ENCODE measurements at places on chromosomes 2 and 18.

- no peak for DNase-seq
Measured at GRCh38 chr2:214575465-214575864, 164.6 kb downstream of the VWC2L start.

- peak; percentile 21 for DNase-seq
Measured at GRCh38 chr2:224847961-224848850, 132.0 kb upstream of the CCDC195 start.

DNA sequence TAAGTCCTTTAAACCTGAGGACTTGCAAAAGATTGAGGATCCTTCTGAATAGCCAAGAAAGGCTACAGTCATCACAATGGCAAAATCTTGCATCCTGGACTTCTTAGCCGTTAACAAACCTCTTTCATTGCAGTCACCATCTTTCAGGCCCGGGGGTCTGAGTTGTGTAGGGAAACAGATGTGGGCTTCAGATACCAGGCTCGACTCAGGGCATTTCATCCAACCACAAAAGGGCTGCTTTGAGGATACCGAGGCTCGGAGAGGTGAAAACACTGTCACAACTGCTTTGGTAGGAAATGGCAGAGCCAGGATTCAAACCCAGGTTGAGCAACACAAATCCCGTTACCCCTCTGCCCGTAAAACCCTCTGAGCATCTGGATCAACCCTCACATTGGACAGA lies 147.4 kb downstream of the TFCP2L1 start:
- DNase-seq, result no peak

GRCh38 chr2:179274749-179275148 lies 10.1 kb upstream of the SESTD1 start:
- no peak for DNase-seq

DNA sequence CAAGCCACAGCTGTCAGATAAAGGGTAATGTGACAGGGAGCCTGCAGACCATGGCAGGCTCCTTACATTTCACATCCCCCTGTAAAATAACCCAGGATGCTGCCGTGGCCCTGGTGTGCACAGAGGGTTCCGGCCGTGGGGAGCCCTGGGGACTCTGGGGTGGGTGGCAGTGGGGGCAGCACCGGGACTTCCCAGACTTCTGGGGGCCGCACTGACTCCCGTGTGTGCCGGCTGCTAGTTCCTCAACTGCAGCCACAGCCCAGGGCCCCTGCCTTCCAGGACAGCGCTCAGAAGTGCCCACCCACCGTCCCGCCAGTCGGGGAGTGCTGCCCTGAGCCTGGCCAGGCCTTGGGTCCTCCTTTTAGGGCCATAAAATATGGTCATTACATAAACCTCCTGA lies 56.5 kb downstream of the CIB4 start:
- DNase-seq, result no peak

Data from NCI-H2171 (cell line).